ENCODE measurements at places on chromosomes 2 and 18.

GRCh38 chr2:222613715-222614331 is 42.1 kb downstream of the FARSB start:
- DNase-seq, result peak; percentile 55

DNA sequence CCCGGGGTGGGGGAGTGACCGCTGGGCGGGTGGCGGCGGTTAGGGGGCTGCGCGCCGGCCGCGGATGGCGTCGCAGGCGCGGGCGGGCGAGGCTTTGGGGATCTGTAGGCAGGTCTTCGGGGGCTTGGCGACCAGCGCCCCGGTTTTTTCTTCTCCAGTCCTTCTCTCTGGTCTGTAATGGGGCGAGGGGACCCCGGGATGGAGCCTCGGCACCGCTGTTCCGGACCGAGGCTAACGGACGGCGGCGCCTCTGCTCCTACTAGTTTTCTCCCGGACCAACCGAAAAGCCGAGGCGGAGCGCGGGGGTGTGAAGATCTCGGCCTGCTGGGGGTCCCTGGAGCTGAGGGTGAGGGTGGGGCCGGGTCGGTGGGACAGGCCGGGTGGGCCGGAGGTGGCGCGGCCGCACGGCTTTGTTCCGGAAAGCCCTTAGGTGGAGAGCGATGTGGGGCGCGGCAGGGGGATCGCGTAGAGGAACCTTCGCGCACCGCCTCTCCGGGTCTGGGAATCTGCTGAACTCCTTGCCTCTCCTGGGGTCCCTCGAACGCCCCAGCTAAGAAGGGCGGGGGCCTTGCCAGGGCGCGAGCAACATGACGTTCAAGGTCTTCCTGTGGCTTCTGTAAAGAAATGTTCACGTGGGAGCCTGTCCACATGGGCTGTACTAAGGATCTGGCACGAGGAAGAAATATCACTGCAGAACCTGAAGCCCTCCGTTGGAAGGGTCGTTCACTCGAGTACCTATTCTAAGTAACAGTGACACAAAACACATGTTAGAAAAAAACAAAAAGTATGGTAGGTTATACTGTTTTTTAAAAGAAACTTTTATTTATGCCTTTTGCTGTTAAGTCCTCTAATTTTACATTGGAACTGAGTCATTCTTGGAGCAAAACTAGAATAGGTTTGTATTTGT is 861 bp downstream of the SLC39A10 start:
- DNase-seq, result peak; percentile 60

GRCh38 chr2:118779362-118779761 is 68.1 kb downstream of the EN1 start:
- no peak for DNase-seq

GRCh38 chr2:142973822-142974207 is 96.4 kb downstream of the KYNU start:
- no peak for DNase-seq

Measured in small intestine (tissue), 16 donors.